Fibroblast of pulmonary artery (primary cell): ENCODE measurements at places on chromosomes 5 and 9.

DNA sequence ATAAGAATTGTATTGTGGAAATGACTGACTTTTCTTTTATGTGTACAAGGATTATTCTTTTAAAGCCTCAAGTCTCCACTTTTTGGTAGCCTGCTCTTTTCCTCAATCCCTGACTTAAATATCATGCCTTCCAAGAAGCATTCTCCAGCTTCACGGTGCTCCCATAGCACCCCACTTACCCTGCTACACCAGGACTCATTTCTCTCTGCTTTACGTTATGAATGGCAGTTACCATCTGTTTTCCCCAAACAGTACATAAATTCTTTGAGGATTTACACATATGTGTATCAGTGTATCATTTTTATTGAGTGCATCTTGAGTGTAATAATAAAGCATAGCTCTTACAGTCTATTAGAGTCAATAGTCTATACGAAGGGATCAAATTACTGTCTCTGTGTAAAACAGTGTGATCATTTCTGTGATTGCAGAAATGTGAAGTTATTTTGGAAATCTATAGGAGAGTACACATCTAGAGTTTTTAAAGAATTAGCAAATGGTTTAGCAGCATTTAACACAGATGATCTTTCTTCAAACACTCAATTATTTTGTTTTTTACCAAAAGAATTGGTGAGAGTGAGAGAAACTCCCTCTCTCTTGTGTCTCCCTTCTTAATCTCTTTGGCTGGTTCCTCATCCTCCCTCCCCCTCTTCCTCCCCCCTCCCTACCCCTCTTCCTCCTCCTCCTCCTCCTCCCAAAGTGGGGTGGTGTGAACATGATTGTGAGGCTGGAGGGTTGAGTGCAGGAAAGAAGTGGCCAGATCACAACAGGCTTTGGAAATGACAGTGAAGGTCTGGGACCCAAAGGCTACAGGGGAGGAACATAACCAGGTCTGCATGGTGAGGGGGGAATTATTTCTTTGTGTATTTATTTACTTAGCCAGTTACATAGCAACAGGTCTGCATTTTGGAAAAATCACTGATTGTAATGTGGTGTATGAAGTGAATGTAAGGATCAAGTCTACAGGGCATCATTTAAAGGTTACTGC, 27.6 kb upstream of the ECM2 start:
- DNase-seq = peak; percentile 19

DNA sequence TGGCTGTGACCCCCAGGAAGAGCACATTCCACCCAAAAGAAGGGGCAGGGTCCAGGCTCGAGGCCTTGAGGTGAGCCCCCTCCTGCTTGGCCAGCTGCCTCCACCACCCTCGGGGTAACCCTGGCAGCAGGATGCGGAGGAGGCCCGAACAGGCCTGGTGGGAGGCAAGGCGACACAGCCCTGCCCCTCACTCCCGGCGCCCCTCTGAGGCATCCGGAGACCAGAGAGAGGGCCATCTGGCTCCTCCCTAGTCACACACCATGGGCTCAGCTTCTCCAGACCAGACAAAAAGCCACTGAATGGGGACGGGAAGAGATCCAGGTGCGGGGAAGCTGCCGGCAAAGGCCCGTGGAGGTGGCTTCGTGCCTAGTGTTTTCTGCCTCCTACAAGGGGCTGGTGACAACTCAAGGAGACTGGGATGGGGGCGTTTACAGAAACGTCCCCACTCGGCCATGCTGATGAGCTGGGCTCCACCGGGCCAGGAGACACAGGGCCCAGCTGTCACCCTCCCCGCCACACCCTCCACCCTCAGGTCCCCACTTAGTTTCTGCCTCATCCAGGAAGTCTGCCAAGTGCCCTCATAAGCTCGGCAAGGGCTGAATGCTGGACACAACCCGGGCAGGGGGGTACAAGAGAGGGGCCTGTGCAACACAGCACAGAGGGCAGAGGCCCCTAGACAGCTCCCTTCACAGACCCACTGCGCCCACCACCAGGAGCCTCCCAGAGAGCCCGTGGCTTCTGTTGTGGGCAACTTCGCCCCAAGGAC, 41.9 kb downstream of the NACC2 start:
- no peak for DNase-seq

DNA sequence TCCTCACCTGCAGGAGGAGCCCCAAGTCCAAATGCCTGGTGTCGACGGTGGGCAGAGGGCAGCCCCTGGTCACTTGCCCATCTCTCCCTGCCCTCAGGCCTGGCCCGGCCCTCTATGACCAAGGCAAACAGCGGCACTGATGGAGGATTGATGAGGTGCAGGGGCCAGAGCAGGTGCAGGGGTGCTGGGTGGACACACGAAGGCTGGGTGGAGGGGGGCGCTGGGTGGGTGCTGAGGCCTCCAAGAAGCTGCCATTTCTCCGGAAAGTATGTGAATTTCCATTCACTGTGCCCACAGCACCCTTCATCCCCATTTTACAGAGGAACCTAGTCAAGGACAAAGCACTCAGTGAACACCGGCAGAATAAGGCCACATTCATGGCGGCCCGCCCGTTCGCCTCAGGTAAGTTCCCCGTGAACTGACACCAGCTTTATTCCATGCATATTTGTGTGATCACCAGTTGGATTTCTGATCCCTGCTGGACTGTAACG, 143.8 kb upstream of the PPP1R26 start:
- no peak for DNase-seq

DNA sequence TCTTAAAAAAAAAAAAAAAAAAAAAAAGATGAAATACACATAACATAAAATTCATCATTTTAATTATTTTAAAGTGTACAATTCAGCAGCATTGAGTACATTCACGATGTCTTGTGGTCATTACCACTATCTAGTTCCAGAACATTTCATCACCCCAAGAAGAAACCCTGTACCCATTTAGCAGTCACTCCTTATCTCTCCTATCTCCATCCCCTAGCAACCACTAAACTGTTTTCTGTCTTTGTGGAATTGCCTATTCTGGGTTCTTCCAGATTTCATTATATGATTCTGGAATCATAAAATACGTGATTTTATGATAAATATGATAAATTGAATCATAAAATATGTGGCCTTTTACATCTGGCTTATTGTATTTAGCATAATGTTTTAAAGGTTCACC, 8.9 kb upstream of the HMCN2 start:
- no peak for DNase-seq

DNA sequence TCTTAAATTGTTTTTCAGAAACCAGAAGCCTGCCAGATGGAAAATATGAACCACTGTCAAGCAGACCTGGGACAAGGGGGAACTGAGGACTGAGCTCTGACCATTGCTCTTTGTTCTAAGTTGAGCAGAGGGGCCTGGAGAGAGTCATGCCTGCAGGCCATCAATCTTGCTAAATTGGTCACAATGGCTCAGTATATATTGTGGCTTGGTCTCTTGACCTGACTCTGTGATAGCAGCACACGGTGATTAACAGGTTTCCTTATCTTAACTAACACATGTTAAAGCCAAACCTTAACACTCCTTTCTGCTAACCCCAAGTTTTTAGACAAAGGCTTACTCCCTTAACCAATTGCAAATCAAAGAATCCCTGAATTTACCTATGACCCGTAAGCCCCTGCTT, 1281.2 kb upstream of the NUDT12 start:
- no peak for DNase-seq

DNA sequence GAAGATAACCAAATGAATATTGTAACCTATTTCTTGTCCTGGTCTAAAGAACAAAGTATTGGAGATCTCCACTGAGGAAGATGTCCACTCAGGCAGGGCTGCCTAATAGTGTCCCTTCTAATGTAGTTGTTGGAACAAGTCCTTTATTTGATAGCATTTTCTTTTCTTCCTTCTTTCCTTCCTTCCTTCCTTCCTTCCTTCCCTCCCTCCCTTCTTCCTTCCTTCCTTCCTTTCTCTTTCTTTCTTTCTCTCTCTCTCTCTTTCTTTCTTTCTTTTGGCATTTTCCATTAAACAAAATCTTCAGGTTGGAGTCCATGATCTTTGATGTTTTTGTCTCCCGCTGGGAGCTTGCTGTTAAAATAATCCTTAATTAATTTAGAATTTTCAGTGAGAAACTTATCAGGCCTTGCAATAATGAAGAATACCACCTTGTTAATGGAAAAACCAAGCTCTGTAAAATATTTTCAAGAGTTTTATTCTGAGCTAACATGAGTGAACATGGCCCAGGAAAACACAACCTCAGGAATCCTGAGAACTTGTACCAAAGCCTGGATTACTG, 43.5 kb upstream of the TENT2 start:
- no peak for DNase-seq

- DNase-seq = no peak
These were observed 65.3 kb downstream of the SNX30 start for GRCh38 chr9:112815868-112816267.

- no peak for DNase-seq
These were observed at the start of gene SOWAHA for GRCh38 chr5:132812781-132813598. SOWAHA (plus strand) TSS chr5:132813302; CDS start chr5:132813622, 320 bp downstream.

GRCh38 chr9:123361086-123361730, 5.2 kb downstream of the CRB2 start:
- DNase-seq = no peak

GRCh38 chr5:148659641-148660345, 5.5 kb upstream of the HTR4 start:
- no peak for DNase-seq

DNA sequence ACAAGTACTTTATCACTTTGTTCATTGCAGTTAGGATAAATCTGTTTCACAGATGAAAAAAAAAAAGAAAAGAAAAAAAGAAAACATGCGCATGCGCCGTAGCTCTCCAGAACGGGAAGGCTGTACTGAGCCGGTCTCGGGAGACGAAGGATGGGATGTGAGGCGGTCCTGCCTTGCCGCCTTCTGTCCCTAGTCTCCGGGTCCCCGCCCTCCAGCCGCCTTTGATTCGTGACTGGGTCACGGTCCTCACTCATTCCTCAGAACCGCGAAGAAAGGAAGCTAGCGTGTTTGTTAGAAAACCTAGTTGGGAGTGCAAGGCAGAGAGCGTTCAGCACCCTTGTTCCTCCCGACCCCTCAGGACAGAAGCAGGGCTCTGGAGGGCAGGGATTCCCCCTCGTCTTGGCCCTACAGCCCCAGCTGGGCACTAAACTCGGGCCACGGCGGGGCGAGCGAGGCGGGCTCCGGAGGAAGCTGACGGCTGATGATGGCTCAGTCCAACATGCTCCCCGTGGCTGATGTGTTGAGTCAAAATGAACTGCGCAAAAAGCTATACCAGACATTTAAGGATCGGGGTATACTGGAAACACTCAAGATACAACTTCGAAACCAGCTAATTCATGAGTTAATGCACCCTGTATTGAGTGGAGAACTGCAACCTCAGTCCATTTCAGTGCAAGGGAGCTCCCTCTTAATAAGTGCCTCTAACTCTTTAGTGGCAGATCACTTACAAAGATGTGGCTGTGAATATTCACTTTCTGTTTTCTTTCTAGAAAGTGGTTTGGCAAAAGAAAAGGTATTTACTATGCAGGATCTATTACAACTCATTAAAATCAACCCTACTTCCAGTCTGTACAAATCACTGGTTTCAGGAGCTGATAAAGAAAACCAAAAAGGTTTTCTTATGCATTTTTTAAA, 40.0 kb downstream of the CPLANE1 start:
- DNase-seq = peak; percentile 29

- DNase-seq = peak; percentile 88
These were observed 40.7 kb upstream of the S1PR3 start for GRCh38 chr9:88950341-88951154.

DNA sequence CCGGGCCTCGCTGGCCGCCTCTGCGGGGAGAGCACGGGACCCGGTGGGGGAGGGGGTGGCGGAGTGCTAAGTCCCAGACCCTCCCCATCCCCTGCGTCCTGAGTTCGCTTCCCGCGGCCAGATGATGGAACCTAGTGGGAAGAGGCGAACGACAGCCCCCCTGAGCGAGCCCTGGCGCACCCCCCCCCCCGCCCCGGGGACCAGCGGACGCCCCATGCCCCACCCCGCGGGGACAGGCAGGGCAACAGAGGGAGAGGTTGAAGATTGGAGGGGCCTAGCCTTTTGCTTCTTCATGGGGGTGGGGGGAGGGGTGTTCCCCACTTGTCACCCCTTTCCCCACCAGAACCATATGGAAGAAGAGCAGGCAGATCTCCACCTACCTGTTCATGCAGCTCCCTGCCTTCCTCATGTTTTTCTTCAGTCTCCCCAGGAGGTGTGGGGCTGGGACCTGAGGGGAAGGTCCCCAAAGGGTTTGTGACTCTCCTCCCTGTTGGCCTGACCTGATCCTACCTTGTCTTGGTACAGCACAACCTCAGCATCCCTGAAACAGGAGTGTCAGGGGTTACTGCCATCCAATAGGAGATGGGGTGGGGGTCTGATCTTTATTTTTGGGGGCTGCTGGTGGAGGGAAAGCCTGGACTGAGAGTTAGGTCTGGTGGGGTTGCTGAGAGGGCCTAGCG, 485 bp downstream of the FAM53C start:
- no peak for DNase-seq

GRCh38 chr5:75414241-75414640, 77.2 kb downstream of the HMGCR start:
- DNase-seq = no peak

DNA sequence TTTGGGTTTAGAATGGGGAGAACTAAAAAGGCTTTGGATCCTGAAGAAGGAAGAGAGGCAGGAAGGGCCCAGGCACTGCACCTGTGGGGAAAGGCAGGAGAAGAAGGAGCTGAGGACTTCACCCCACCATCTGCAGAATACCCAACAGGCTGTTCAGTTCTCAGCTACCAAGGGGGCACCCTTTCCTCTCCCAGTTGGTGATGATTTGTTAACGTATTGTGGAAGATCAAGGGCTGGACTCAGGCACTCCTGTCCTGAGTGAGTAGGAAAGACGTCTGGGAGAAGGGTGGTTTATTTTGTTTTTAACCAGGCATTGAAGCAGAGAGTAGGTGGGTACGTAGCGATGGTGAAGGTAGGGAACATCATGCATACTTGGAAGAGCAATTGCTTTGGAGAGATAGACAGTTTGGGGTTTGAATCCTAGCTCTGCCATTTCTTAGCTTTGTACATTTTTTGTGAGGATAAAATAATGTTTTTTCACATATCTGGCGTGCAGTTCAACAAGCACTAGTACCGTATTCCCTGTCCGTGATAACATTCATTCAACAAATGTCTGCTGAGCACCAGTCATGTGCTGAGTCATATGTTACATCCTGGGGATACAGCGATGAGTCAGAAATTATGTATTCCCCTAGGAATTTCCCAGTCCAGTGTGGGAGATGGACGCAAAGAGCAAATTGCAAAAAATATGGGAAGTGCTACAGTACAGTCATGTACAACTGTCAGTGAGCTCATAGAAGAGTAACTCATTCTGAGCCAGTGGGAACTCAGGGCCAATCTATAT, 2.1 kb downstream of the MSANTD3 start:
- peak; percentile 99 for DNase-seq

GRCh38 chr5:179060116-179061008, at the start of gene ZNF354C:
ZNF354C (plus strand) TSS chr5:179060373; CDS start chr5:179062069, 1,696 bp downstream.
- DNase-seq = peak; percentile 93

GRCh38 chr5:104739905-104740304, 1177.3 kb upstream of the NUDT12 start:
- DNase-seq = no peak
